CD4-positive, alpha-beta T cell (primary cell): ENCODE measurements at places on chromosomes 6 and 20.
A peak's percentile ranks its signal among the peaks of the same experiment; 100 is the strongest.

DNA sequence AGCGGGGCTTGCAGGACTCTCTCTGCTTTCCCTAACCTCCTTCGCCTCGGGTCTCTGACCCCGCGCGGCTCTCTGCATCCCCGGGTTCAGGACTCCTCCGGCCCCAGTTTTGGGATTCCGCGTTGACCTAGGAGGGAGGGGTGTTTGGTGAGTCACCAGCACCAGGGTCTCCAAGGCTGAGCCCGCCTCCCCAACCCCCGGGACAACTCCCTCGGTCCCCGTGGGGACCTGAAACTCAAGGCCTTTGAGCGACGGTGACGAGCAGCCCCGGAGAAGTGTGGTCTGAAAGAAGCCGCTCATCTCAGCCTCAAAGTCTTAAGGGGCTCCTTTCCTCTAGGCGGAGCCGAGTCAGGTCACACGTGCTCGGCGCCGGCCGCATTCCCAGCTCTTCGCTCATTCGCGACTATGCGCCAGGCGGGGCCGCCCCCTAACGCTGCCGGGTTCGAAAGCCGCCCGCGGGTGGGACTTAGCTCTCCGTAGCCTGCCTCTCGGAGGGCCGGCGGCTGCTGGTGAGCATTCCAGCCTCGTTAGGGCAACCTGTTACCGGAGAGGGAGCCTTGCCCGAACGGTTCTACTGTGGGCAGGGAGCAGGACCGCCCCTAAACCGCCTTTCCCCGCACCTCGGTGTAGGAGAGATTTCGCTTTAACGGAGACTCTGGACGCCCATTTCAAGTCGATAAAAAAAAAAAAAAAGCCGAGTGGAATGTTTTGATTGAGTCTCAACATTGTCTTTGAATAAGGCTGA is 3.0 kb upstream of the PRDM13 start:
- no peak for DNase-seq

DNA sequence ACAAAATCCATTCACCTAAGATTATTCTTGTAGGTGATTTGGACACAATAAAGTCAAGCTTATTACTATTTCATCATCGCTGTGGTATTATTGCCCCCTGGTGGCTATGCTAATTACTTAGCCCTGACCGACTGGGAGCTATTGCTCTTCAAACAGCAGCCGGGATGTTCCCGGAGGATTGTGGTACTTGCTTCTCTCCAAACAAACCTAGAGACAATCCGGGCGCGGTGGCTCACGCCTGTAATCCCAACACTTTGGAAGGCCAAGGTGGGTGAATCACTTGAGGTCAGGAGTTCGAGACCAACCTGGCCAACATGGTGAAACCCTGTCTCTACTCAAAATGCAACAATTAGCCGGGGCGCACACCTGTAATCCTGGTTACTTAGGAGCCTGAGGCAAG is 15.4 kb upstream of the STMND1 start:
- DNase-seq: no peak

- no peak for DNase-seq
Observed at GRCh38 chr6:66065313-66065712, 358.3 kb upstream of the EYS start.

- no peak for DNase-seq
Observed at GRCh38 chr6:8074213-8074612, 10.0 kb upstream of the BLOC1S5 start.

- DNase-seq: no peak
Observed at GRCh38 chr6:5096482-5096881, 11.3 kb downstream of the PPP1R3G start.

GRCh38 chr6:139055709-139056108 is 27.2 kb downstream of the ABRACL start:
- no peak for DNase-seq

DNA sequence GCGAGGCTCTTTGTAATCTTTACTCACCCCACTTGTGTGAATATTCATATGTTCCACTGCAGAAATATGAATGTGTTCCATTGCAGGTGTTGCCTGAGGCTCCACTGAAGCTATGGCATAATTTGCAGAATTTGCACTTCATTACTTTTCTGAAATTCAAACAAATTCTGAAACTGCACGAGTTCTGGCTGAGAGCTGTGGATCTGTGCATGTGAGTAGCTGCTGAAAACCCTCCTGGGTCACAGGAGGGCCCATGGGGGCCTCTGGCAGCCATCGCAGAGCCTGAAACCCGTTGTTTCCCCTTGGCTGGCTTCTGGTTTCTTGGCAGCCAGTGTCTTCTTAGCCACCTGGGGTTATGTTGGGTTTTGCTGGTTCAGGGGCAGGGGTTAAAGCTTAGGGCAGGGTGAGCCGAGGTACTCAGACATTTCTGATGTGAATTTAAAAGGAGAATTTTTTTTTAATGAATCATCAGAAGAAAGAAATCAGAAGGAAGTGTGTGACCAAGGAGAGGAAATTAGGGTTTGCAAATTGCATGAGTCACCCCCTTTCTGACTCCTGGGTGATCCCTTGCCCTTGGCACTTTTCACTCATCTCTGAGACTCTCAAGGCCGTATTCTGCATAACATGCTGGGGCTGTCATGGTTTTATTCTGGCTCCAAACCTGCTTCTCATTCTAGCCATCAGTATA is 40.6 kb downstream of the TOX2 start:
- DNase-seq: peak; percentile 25

GRCh38 chr6:4512051-4512471 is 264.1 kb upstream of the CDYL start:
- no peak for DNase-seq
